ENCODE measurements at places on chromosomes 3 and 15.

GRCh38 chr3:51874411-51874810 is 990 bp downstream of the IQCF5 start:
- no peak for DNase-seq

- no peak for DNase-seq
Observed at GRCh38 chr3:151210676-151211381, 7.8 kb upstream of the GPR171 start.

DNA sequence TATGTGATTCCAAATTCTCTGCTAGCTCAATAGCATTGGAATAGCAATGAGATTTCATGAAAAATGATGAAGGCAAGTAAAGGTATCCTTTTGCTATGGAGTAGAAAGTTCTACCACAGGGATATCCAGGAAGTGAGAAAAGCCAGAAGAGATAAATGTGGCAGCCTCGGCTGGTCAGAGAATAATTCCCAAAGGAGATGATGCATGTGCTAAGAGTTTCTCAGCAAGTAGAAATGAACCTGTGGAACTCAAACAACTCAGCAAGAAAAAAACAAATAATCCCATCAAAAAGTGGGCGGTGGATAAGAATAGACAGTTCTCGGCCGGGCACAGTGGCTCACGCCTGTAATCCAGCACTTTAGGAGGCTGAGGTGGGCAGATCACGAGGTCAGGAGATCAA is 38.2 kb downstream of the ALS2CL start:
- no peak for DNase-seq

GRCh38 chr3:33941804-33942203 is 143.4 kb downstream of the PDCD6IP start:
- no peak for DNase-seq

DNA sequence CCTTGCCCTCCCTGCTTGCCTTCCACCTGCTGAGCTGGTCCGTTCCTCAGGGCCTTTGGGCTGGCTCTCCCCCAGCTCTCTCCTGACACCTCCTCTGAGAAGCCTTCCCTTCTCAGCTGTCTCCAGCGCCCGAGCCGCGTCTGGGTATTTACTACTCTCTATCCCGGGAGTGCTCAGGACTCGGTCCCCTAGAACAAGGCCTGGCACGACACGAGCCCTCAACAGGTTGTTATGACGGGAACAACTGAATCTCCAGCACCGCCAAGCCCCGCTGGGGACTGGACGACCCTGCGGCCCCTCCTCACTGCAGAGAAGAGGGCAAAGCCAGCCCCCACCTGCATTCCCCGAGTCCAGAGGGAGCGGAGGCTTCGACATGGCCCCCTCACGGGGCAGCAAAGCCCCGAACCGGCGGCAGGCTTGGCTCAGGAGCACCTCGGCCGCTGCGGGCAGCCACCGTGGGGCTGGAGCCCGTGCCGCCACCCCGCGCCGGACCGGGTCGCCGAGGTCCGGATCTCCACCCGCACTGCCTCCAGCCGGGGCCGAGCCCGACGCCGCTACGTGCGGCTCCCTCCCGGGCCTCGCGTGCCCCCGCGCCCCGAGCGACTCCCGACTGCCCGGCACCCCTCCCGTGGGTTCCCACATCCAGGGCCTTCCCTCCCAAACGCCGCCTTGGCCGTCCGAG is 792 bp downstream of the TPRA1 start:
- DNase-seq, result no peak

- DNase-seq, result no peak
Observed at GRCh38 chr3:66236281-66236680, 15.5 kb downstream of the SLC25A26 start.

GRCh38 chr15:49987198-49987785 is 131.7 kb downstream of the ATP8B4 start:
- DNase-seq, result no peak

GRCh38 chr15:47378527-47378926 is 338.8 kb upstream of the SEMA6D start:
- DNase-seq, result no peak

DNA sequence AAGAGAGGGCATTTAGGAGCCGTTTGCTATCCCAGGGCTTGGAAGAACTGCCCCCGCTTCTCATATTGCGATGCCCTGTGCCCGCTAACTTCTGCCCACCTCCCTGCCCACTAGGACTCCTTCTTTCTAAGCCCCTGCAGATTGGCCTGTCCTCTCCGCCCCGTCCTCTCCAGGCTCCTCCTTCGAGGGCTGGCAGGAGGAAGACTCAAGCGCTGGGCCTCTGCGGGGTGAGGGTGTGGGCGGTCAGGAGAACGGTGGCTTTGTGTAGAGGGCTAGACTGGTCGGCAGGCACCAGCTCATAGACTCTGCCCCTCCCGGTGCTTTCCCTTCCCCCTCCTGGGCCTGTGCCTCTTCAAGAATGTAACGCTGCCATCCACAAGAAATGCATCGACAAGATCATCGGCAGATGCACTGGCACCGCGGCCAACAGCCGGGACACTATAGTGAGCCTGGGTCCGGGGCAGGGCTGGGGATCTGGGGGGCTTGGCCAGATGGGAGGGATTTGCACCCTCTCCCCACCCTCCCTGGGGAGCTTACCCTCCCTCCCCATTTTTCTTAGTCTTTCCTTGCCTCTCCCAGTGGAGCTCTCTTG is 21.9 kb downstream of the PRKCD start:
- no peak for DNase-seq

DNA sequence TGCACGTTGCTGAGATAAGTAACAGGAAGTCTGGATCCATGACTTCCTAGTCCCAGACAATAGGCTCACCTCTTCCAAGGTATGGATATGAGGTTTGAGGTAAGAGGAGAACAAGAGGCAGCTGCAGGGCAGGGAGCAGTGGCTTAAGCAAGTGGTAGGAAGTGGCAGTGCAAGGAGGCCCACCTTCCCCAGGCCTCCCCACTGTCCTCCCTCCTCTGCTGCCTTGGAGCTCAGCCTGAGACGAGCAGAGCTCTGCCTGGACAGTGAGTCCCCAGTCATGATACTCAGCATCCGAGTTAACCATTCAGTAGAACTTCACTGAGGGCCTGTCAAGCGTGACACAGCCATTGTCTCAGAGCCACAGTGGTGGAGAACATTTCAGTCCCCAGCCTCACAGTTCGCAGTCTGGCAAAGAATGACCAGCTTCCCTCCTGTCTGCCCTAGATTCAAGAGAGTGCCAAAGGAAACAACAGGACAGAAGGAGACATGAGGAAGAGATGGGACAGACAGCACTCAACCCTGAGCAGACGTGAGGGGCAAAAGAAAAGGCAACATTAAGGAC is 41.4 kb upstream of the BOC start:
- no peak for DNase-seq

DNA sequence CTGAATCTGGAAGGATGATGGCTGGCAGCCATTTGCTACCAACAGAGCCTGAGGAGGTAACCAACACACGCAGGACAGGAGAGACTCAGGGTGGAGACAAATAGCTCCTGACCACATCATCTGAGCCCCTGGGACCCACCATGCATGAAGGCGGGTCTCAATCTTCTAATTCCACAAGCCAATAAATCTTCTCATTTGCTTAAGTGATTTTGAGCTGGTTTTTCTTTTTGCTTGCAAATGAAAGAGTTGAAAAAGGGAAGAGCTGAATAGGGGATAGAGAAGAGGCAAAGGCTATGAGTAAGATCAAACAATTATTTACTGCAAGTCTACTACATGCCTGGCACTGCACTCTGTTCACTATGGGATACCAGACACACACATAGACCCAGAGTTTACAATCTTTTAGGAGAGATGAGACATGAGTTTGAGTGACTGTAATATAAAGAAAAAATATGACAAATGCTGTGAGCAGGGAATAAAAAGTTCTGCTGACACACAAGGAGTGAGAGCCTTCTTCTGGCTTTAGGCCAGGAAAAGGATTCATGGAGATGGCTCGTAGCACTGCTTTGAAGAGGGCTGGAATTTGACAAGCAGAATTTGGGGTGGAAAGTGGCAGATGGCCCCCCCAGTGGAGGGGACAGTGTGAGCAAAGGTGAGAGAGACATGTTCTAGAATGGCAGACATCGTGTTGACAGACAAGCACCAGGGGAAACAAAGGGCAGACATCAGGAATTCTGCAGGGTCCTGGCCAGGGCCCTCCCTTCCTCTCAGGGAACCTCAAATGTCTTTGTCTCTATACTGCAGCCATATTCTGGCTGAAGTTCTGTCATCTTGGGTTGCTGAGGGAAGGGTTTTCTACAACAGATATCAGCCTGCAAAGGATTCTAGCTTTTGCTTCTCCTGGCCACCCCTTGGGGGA is 69.8 kb upstream of the WNT5A start:
- no peak for DNase-seq

DNA sequence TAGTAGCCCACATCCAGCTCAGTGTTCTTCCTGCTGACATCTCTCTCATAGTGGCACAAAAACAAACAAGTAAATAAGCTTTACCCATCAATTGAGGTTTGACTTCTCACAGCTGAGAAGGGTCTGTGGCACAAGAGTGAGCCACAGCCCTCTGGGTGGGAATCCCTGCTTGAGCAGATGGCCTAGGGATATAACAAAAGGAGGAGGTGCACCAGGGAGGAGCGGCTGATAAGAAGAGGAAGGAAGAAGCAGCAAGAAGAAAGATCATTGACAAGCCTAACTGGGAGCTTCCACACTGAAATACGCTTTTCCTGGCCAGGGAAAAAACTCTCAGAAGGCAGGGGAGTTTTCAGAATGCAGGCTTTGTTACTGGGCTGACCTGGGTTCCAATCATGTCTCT is 279.8 kb downstream of the UACA start:
- DNase-seq, result no peak

DNA sequence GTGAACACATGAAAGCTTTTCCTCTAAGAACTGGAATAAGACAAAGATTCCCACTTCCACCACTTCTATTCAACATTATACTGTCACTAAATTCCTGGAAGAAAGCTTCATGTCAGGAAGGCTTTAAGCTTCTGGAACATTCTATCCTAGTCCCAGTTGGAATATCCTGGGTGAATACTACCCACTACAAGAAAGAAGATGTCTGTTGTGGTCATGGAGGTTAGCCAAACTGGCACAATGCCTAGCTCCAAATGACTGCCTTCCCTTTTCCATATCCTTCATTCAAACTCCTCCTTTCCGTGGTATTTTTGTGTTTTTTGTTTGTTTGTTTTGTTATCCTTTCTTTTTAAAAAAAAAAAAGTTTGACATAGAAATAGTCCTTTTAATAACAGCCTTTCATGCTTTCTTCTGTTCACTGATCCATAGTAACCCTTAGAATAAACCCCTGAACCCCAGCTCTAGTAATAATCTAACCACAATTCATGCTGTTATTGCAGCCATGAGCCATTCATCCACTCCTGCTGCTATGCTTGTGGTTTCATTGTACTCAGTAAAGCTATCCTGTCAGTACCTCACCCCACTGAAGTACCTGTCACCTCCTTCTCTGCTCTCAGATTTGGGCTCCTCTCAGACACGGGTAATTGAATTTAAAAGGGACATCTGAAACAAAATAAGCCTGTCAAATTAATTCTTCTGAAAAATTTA is 447.5 kb downstream of the IGSF11 start:
- no peak for DNase-seq

GRCh38 chr15:94620632-94621031 is 389.3 kb downstream of the MCTP2 start:
- DNase-seq, result no peak

DNA sequence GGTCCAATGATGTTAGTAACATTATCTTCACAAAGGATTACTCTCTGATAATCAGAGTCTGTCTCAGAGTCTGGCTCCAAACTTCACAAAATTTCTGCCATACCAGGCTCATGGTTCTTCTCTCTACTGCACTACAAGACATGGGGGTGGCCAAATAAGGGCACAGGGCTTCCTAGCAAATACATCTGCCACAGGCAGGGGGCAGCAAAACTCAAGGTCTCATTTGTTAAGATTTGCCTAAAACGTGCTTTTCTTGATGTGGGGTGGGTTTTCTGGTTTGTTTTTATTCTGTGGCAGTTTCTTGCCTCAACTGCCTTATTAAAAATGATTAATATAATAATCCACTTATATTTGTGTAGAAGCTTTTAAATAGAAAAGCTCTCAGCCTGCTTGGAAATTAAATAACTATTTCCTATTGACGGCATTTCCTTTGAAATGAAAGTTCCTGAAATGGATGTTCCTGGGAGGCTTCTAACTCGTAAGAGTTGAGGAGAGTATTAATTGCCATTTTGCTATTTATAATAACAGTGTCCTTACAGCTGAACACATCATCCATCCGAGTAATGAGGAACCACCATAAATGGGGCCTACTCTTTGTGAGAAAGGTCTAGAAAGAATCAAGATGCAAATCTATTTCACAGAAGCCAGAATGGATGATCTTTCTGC is 53.8 kb downstream of the SST start:
- no peak for DNase-seq

GRCh38 chr3:126372413-126373145 is 15.4 kb upstream of the KLF15 start:
- no peak for DNase-seq

DNA sequence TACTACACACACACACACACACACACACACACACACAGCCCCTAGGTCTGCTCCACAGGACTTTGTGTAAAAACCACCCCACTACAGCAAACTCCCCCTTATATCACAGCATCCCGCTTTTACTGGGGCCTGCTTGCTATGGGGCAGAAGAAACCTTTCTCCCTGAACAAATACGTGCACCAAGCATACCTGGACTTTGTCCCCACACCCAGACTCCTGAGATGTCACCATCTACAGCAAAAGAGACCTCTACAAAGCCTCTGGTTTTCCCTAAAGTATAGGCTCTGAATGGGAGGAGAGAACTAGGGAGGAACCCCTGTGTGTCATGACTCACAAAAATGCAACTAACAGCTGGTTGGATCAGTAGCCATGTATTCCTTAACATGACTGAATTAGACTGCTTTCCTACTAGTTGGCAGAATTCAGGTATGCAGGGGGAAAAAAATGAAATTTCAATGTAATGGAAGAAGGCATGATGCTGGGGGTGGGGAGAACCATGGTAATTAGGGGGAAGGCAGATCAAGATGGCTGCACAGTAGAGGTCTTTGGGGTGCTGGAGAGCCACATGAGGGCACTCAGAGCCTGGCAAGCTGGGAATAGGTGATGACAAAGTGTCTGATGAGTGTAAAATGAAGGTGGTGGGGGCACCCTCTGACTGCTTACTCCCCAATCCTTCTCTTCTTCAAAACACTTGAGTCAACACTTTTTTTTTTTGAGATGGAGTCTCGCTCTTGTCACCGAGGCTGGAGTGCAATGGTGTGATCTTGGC is 45.9 kb downstream of the DAPK2 start:
- no peak for DNase-seq

- DNase-seq, result no peak
Observed at GRCh38 chr3:100008081-100008698, 106.1 kb downstream of the FILIP1L start.
